ENCODE measurements at places on chromosomes 2 and 18.

- DNase-seq, result no peak
Observed at GRCh38 chr18:13455471-13455870, 236.9 kb downstream of the LDLRAD4 start.

GRCh38 chr2:222332116-222332515 lies 33.3 kb upstream of the PAX3 start:
- DNase-seq, result no peak

- no peak for DNase-seq
Observed at GRCh38 chr2:152420936-152421335, 86.0 kb downstream of the FMNL2 start.

GRCh38 chr2:152238016-152238415 lies 62.5 kb upstream of the STAM2 start:
- no peak for DNase-seq

GRCh38 chr2:143901185-143901842 lies 618.6 kb downstream of the ZEB2 start:
- DNase-seq, result no peak

DNA sequence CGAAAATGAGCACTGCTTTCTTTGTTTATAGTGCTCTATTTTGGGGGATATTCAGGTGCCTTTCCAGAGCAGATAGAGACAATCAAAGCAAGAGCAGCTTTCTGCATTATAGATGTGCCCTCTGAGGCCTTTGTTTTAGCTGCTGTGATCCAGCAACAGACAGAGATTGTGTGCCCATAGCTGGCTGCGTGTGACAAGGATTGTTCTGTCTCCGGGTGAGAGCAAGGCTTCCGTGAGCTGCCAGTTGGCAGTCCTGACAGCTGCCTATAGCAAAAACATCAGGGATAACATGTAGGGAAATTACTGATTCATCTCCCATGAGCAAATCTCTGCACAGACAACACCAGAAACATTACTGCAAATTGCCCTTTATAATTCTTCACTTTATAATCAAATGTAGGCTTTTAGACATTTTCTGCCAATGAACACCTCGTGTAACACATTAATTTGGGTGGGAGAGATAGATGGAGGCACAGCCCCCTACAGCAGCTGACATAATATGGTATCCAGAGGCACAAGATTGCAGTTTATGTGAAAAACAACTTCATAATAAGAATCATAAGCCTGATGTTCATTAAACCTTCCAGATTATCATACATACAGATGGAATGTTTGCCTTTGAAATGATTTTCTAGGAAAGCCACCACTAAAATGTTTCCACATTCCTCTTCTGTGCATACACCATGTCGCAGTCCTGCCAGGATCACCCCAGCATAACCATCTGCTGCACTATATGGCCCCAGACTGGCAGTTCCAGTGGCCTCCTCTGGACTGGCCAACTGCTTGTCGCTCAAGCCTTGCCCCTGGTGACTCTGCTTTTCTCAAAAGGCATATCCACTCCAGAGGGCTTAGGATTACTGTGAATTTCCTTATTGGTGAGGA lies 131.2 kb downstream of the TRIB2 start:
- peak; percentile 32 for DNase-seq

- DNase-seq, result no peak
Observed at GRCh38 chr2:16189029-16189835, 248.9 kb downstream of the MYCN start.

- no peak for DNase-seq
Observed at GRCh38 chr2:168782271-168782670, 20.2 kb upstream of the NOSTRIN start.

DNA sequence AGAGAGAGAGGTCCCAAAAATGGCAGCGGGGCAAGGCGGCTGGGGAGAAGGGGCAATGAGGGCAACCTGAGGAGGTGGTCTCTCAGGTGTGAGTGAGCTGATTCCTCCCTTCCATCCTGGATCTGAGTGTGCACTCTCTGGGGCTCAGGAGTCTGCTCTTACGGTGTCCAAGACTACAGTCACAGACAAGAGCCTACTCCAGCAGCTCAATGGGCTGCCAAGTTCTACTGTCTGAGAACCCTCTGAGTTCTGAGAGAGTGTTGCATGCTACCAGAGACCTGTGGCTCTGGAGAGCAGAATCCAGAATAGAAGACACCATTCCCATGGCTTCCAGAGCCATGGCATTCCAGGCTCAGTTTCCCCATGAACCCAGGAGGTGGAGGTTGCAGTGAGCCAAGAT lies 7.1 kb upstream of the PAX8 start:
- DNase-seq, result no peak

DNA sequence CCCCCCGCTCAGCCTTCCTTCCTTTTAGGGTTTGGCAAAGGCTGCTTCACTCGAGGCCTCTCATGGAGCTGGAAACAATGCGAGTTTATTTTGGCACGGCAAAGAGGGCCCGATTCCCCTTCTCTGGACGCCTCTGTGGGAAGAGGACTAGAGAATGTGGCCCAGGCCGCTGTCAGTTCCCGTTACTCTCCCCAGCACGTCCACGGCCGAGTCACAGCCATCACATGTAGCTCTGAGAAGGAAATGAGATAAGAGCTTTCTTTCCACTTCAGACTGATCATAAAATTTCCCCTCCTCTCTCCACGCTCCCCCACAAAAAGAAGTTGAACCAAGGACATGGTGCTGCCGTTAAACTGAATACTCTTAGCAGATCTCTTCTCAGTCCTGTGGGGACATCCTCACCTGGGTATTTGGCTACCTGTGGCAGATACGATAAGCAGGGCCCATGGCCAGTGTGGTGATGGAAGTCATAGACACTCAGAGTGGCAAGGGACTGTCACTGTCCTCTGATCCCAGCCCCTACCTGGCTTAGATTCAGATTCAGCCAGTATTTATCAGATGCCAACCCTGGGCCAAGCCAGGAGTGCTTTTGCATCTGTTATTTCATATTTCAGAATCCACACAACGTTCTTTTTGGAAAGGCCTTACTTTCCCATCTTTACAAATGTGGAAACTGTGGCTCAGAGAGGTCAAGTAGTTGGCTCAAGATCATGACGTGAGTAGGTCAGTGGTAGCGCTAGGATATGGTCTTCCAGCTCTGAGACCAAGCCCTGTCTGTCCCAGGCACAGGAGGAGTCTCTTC lies 101.2 kb downstream of the MCFD2 start:
- DNase-seq, result peak; percentile 10

DNA sequence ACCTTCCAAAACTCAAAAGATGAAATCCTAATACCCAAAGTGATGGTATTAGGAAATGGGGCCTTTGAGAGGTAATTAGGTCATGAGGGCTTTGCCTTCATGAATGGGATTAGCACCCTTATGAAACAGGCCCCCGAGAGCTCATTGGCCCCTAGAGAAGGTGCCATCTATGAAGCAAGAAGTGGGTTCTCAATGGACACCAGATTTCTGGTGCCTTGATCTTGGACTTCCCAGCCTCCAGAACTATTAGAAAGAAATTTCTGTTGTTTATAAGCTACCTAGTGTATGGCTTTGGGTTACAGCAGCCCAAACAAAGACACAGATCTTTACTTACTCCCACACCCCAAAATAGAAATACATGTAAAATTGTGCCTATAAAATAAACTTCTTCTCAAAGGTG lies 45.4 kb downstream of the SOCS6 start:
- DNase-seq, result no peak

GRCh38 chr2:49914281-49914680 lies 760.0 kb upstream of the FSHR start:
- DNase-seq, result no peak

DNA sequence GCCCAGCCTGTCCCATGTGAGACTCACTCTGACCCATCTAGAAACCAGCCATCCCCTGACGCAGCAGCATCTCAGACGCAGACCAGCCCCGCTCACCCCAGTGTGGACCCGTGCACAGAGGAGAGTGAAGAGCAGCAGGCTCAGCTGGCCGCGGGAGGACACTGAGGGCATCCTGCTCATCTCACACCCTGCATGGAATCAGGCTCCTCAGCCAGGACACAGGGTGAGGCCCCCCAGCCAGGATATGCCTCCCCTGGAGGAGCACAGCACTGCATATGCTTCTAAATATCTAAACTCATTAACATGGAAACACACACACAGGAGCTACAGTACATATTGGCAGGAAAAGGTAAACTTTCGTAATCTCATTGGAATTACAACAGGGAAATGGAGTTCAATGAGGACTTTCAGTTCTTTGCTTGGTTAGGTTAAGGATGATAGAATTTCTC lies 34.4 kb downstream of the NEMP2 start:
- no peak for DNase-seq

DNA sequence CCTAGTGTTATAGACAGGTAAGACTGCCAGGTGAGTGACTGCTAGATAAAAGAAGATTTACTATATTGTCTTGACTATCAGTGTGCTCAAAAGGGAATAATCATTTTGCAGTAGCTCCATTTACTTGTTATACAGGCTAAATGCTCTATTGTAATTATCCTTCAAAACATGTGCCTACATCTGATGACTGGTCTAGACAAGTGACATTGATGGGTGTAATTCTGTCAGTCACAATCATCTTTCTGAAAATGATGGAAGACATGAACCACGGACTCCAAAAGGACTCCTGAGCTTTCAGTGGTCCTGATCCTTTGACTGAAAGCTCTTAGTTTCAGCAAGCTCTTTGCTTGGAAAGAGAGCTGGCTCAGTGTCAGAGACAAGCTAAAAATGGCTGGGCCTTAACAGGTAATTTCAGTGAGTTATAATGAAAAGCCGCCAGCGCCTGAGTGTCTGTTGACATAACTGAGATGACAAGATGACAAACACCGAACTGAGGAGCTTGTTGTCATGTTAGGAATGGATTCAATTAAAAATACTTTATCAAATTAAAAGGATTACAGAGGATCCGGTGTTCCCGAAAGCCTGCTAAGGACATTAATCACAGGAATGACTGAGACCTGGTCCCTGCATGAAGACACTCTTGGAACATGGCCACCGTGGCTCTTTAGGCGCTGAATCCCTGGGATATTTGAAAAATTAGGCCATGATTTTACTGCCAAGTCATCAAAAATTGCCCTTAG lies 141.7 kb downstream of the CMPK2 start:
- no peak for DNase-seq

DNA sequence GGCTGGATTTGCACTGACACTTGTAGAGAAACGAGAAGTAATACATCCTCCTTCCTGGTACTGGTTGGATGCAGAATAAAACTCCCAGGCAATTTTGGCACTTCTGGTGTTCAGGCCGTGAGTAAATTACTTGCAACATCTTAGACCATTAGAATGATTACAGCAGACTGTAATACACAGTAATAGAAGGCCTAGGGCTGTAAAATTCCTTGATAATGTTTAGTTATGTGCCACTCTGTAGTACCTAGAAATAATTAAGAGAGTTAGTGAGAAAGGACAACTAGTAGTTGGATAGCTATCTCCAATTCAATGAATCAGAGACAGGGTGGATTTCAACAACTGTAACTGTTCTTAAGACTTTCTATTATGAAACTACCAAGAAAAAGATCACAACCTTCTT lies 356.3 kb upstream of the SETBP1 start:
- DNase-seq, result no peak

- DNase-seq, result no peak
Observed at GRCh38 chr2:229438430-229439159, 167.5 kb upstream of the PID1 start.

DNA sequence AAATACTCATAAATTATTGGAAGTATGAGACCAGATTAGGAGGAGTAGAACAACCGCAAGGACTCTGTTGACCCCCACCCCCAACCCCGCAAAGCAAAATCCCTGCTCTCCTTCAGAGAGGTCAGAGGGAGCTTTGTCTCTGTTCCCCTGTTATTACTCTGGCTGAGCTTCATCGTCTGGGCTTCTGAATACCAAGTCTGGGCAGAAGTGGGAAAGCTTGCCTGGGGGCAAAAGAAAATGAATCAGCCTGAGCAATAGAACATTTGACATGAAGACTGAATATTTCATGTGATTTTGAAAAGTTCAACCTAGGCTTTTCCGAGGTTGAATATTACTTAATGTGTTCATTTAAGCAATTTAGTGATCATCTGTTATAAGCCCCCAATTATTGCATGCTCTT lies 114.6 kb upstream of the ARHGAP28 start:
- DNase-seq, result no peak

GRCh38 chr18:37251679-37252078 lies 313.9 kb downstream of the CELF4 start:
- DNase-seq, result no peak

- no peak for DNase-seq
Observed at GRCh38 chr2:221970389-221970788, 328.4 kb downstream of the PAX3 start.

GRCh38 chr18:62420513-62421209 lies 95.6 kb downstream of the TNFRSF11A start:
- no peak for DNase-seq

GRCh38 chr18:11259469-11260150 lies 110.2 kb upstream of the PIEZO2 start:
- DNase-seq, result no peak

GRCh38 chr2:167336213-167336612 lies 447.9 kb downstream of the XIRP2 start:
- no peak for DNase-seq

- no peak for DNase-seq
Observed at GRCh38 chr18:42588786-42589185, 526.7 kb downstream of the RIT2 start.

GRCh38 chr2:216340280-216340631 lies 32.0 kb downstream of the MARCHF4 start:
- DNase-seq, result no peak

DNA sequence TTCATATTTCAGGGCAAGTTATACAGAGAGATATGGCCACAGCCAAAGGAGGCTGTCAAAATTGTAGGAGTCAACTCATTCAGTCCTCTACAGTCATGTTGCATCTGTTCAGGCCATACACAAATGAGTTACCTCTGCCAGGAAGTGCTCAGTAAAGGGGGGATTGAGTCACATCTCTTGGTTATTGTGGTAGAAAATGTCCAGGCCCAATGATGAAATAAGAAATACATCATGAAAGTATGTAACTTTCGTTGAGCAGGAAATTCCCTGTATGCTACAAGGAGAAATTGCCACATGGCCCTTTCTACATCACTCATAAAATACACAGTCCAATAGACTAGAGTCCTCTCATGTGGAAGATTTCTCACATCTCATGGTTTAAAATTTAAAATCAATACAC lies 103.9 kb upstream of the COL3A1 start:
- no peak for DNase-seq

DNA sequence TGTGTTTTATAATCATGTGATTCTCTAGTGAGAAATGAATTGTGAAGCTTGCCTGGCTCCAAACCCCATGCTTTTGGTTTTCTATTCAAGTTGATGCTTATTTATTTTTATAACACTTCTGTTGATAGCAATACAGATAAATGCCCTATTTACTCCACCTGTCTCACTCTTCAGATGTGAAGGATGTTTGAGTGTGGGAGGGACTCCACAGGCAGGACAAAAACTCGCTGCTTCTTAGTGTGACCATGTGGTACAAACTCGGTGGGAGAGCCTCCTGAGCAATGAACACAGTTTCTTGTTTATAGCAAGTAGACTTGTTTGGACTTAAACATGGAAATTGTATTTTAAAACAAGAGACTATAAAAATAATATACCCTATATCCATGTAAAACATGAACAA lies 219.7 kb downstream of the GULP1 start:
- no peak for DNase-seq

GRCh38 chr2:9249020-9249800 lies 42.6 kb downstream of the ASAP2 start:
- DNase-seq, result no peak
